ENCODE measurements at places on chromosomes 7 and 10.

- peak; percentile 86 for DNase-seq
These were observed 30.7 kb upstream of the ANTXRL start for GRCh38 chr10:46255801-46256747.

- no peak for DNase-seq
These were observed 688.4 kb downstream of the REEP3 start for GRCh38 chr10:64209561-64209960.

DNA sequence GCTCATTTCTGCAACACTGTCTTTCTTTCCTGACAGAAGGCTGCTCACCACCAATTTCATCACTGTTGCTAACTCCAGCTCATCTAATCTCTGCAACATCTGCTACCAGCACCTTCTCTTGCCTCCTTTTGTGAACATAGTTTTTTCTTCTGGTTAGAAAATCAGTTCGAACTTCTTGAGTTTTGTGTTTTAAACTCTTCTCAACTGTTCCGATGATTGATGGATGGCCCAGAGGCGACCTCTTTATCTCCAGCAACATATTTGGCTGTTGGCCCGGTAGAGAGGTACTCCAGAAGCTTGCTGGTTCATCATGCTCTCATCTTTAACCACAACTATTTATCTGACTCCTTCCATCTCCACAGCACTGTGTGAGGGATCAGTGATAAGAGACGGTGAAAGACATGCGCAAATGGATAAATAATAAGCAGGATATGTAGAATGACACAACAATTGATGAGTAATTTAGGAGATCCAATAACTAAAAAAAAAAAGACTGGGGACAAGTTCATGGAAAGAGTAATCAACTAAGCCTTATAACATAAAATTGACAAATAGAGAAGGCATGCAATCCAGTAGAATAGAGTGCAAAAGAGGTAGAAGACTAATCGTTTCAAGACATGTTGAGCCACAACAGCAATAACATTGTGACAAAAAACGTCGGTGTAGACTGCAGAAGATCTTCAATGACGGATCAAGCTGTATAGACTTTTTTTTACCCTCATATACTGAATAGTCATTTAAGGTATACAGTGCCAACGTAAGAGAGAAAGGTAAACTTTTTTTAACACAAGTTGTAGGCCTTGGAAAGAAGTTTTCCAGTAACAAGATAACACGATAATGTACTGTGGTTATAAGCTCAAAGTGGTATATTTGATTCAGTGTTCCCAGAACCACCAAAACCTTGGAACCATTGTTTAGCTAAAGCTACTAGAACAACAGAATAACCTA is 152.2 kb downstream of the CRPPA start:
- DNase-seq: no peak

DNA sequence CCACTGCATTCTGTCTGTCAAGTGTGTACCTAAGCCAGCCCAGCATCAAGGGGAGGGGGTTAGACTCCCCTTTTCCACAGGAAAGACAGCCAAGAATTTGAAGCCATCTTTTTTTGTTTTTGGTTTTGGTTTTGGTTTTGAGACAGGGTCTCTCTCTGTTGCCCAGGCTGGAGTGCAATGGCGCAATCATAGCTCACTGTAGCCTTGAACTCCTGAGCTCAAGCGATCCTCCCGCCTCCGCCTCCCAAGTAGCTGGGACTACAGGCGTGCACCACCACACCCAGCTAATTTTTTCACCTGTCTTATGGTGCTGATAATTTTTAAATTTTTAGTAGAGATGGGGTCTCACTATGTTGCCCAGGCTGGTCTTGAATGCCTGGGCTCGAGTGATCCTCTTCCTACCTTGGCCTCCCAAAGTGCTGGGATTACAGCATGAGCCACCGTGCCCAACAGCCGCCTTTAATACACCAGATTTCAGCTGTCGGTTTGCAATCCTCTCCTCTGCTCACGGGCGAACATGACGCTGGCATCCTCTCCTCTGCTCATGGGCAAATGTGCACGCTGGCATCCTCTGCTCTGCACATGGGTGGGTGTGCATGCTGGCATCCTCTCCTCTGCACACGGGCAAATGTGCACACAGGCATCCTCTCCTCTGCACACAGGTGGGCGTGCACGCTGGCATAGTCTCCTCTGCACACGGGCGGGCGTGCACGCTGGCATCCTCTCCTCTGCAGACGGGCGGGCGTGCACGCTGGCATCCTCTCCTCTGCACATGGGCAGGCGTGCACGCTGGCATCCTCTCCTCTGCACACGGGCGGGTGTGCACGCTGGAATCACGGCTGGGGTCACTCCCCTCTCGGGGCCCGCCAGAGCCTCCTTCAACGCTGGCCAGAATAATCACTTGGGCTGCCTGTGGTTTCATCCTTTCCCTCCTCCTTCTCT is 56.0 kb upstream of the PDGFA start:
- no peak for DNase-seq

GRCh38 chr10:115856580-115856979 is 416.4 kb downstream of the GFRA1 start:
- DNase-seq: no peak

- no peak for DNase-seq
These were observed 86.7 kb downstream of the ZNF33B start for GRCh38 chr10:42551582-42552187.

DNA sequence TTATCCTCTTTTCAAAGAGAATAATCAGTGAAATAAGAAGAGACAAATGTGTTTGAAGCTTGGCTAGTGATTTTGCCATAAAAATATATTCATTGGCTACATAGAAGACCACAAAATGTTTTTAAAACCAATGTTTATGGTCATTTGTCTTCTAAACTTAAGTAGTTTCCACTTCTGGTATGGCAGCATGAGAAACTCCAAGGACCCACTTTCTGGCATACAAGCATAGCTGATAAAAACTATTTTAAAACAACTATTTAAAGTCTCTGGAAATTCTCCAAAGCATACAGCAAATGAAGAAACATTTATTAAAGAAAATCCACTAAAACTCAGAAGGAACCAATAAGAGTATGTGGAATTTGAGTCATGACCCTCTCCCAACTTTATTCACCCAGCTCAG is 89.2 kb upstream of the TOMM7 start:
- no peak for DNase-seq

DNA sequence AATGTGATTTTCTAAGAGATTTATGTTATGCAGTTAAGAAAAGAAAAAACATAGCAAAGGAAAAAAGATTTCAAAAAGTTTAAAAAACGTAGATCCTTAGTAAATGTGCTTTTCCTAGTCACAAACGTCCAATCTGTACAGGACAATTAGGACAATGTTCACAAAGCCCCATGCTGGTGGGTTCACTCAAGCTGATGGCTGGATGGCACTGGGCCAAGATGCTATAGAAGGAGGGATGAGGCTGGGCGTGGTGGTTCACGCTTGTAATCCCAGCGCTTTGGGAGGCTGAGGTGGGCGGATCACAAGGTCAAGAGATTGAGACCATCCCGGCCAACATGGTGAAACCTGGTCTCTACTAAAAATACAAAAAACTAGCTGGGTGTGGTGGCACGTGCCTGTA is 22.1 kb downstream of the SVIL start:
- no peak for DNase-seq

GRCh38 chr10:49009199-49009979 is 69.7 kb upstream of the LRRC18 start:
- no peak for DNase-seq

DNA sequence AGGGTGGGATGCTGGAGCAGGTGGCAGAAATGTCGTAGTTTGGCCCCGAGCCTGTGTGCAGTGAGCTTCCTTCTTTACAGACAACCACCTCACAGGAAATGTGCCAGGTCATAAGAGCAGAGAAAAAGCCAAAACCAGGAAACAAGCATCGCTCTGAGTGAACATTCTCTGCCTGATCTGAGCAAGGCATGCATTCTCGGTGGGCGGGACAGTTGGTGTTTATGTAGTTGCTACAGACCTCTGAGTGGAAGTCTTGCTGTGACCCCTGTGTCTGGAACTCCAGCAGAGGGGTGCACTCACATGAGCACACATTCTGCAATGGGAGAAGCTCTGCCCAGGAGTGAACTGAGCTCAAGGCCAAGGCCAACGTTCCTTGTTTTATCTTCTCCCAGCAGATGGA is 230.1 kb downstream of the TCERG1L start:
- no peak for DNase-seq

DNA sequence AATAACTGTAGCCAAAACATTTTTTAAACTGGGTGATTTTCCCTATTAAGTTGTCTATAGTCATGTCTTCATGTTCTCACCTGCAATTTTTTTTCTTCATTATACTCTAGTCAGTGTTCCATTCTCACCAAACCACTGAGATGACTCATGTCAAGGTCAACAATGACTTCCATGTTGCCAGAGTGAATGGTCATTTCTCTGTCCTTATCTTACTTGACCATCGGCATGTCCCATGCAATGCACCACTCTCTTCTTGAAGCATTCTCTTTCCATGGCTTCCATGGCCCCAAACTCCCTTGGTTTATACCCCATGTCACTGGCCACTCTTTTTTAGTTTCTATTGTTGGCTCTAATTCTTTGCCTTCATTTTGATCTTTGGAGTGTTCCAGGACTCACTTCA is 173.9 kb downstream of the PPP1R17 start:
- no peak for DNase-seq

GRCh38 chr10:28687683-28688001 is 10.3 kb downstream of the BAMBI start:
- no peak for DNase-seq

DNA sequence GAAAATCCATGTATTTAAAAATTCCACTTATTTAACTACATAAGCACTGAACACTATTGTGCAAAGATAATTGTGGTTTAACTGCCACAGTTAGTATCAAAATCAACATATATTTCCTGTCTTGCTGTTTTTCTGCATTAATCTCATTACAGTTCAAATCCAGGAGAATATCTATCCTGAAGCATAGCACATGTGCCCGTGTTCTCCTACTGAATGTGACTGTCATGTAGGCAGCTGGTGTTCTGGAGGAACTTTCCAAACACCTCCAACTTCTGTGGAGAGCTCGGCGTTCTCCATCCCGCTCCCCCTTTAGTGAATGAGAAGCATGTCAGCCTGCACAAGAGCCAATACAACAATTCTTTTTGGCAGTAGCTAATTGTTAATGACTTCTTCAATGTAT is 76.4 kb upstream of the IKZF1 start:
- no peak for DNase-seq

- no peak for DNase-seq
These were observed 47.4 kb downstream of the WDR37 start for GRCh38 chr10:1103551-1103950.

DNA sequence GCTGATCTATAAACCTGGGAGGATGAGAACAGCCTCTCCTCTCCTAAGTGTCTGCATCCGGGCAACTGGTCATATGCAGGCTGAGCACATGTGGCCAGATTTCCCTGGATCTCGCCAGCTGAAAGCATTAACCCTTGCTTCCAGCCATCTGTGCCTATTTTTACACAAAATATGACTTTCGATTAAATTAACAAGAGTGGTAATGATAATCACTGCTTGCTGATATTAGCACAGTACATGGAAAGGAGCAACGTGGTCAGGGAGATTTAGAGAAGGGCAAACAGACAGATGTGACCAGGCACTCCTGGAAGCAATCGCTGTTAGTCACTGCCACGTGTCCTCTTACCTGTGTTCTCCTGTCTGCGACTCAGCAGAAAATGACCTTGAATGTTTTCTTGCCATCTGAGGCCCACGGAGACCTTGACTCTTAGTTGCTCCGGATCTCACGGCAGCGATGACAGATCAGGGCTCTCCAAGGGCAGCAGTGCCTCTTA is 59.5 kb upstream of the NPTX2 start:
- DNase-seq: no peak

- no peak for DNase-seq
These were observed 53.2 kb downstream of the A1CF start for GRCh38 chr10:50832171-50832751.

GRCh38 chr10:34723750-34724149 is 91.3 kb downstream of the PARD3 start:
- peak; percentile 19 for DNase-seq

DNA sequence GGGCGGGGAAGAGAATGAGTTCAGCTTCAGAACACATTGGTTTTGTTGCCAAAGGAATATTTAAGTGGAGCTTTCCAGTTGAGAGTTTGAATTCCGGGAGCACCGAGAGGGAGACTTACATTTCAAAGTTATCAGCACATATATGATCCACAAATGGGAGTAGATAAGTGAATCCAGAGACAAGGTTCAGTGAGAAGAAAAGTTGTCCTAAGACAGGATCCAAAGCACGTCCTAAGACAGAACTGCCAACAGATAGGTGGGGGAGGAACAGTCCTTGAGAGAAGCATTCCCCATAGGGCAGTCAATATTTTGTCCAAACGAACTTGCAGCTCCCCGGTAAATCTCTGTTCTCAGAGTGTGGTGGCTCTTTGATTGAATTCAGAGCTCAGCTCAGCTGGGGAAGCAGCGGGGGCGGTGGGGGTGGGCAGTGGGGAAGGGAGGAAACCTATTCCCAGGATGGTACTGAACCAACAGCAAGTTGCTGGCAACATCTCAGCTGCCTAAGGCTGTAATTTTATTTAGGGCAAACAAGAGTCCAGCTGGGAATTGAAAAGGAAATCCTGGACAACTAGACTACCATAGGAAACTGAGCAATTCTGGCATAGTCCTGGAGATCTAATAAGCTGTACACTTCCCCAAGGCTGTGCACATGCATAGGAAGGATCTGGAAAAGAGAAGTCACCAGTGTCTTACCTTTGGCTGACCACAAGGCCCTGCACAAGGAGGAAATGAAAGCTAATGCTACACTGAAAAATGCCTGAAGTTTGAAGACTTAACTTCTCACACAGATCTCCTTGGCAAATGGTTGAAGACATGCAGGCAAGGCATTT is 94.2 kb upstream of the CXCL12 start:
- DNase-seq: peak; percentile 83

DNA sequence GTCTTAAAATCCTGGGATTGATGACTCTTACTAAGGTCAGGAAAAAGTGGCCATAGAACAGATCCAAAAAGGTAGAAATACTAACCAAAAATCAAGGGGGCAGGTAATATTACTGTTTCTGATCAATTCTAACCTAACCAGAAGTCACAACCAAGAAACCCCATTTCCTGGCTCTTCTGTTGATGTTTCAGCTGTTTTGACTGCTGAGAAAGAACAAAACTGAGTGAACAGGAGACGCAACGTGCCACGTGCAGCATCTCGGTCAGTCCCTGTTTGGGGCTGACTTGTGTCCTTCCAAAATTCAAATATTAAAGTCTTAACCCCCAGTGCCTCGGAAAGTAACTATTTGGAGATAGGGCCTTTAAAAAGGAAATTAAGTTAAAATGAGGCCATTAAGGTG is 56.8 kb downstream of the JAZF1 start:
- no peak for DNase-seq

DNA sequence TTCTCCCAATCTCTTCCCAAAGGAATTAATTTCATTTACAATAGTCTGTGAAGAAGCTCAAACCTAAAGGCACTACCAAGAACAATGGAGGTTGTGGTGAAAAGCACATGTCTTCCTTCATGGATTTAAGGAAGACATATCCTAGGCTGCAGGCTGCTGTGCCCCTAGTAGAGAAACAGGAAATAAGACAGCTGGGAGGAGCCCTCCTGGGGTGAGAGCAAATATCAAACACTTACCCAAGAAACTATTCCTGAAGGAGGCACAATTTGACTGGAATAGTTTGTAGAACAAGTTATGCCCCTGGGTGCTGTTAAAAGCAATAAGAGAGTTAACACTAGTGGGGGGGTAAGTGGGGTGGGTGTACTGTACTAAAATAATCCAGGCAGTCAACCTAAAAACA is 30.1 kb downstream of the PDZD8 start:
- no peak for DNase-seq
